Pancreas (tissue), 10 donors: ENCODE measurements at places on chromosomes 6 and 20. TPM values are rescaled to one million over a fixed set of nuclear protein-coding genes. Genes with fewer than 3 reads are reported as not detected.

The OPRM1 gene
- total RNA-seq: not detected

GRCh38 chr20:13995841-13996240, 525 bp downstream of the MACROD2 start:
- no peaks in the 10 kb centered on the region for H3K27me3 ChIP-seq
- peak overlapping the region; percentile 58 for H3K27ac ChIP-seq
- H3K4me3 ChIP-seq: peak overlapping the region; percentile 77
- no peaks in the 10 kb centered on the region for H3K36me3 ChIP-seq

DNA sequence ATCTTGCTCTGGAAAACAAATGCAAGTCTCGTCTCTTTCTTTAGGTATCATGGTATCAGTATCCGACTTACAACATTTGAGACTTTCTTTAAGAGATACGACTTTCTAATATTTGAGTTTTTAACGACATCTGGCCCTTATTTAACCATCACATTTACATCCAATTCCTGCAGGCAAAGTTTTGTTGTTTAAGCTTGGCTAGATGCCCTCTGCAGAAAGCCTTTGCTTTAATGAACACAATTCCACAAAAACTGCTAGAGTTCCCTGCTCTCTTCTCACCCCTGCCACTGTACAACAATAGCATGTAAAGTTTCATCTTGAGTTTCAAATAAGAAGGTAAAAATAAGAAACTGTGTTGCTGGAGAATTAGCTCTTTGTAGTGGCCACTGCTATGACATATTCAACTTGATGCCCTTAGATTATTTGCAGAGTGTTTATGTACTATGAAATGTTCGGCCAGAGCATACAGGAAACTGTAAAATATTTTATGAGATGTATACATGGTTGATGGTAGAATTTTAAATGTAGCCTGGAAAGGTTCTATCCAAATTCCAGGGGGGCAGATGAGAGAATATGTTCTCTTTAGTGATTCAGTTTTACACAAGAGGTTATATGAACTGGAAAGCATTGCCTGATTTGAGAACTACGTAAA, 438.6 kb downstream of the CDC5L start:
- no peaks in the 10 kb centered on the region for H3K27me3 ChIP-seq
- DNase-seq: no peak
- no peak overlapping the region for H3K27ac ChIP-seq
- H3K4me1 ChIP-seq: no peaks in the 10 kb centered on the region
- no peak overlapping the region for H3K4me3 ChIP-seq

GRCh38 chr6:161586887-161587286, 313.0 kb upstream of the AGPAT4 start:
- no peaks in the 10 kb centered on the region for H3K4me1 ChIP-seq
- H3K4me3 ChIP-seq: no peak overlapping the region
- DNase-seq: no peak

DNA sequence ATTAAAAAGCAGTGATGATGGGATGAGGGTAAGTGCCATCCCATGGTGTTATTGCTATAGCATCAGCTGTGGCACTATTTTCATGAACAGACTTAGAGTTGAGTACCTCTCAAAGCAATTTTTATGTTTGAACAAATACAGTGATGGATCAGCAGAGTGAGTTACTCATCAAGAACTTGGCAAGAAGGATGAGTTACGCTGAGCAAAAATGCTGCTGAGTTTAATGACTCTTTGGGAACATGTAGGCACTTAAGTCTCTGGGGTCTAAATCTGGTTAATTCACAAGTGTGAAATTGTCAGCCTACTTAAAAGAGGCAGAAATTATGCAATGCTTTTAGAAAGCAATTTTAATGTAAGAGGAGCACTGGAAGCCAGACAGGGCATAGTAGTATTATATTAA, 78.5 kb upstream of the AHI1 start:
- no peak overlapping the region for H3K4me3 ChIP-seq
- H3K36me3 ChIP-seq: no peaks in the 10 kb centered on the region
- H3K27me3 ChIP-seq: no peaks in the 10 kb centered on the region
- peaks cover 6% of the 10 kb centered on the region for H3K4me1 ChIP-seq
